ENCODE measurements at places on chromosomes 1 and 21.

- DNase-seq: no peak
These were observed 79.5 kb upstream of the SIPA1L2 start for GRCh38 chr1:232709386-232709785.

DNA sequence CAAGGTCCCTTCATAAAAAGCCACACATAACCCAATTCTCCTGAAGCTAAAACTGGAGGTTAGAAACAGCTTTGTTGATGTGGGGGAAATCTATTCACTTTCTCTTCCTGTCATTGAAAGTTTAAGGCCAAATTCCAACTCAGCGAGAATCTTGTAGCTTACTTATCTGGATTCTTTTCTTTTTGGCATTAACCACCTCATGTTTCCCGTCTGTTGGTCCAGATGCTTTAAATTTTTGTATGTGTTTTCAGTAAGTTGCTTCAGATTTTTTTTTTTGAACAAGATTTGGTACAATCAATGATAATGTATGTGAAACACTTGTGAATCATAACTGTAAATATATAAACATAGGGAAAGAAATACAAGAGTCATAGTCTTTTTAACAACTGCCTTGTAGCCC, 33.7 kb upstream of the NEK7 start:
- DNase-seq: peak; percentile 89

DNA sequence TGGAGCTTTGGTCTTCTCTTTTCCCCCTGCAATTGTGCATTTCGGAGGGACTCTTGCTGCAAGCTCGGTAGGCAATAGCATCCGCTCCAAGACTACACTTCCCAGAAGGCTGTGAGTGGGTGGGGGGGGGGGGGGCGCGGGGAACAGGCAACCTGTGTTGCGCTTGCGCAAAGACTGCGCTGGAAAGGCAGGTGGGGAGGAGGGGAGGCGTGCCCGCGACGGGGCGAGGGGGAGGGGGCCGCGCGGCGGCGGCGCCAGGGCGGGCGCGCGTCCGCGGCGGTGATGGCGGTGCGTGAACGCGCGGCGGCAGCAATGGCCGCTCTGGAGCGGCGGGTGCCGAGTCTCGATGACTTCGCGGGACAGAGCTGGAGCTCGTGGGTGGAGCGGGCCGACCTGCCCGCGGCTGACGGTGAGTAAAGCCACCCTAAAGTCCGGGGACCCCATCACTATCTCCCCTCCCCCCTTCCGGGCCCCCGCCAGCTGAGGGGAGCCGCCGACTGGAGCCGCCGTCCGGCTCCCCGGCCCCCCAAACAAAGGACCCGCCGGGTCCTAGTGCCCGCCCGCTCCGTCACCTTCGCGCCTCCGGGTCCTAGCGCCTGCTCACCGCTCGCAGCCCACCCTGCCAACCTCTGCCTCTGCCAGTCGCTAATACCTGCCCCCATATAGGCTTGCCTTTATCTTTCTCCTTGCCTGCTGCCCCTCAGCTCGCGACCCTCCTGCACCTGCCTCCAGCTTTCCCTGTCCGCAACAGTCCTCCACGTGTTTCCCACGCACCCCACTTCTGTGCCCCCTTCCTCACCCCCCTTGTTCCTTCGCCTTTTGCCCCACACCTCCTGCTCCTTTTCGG, at the start of gene ATXN7L2:
Gene ATXN7L2, plus strand, starts transcription at position 234 of the 847 bp plus-strand sequence. Its CDS starts 49 bp downstream, at position 283.
- peak; percentile 84 for DNase-seq

DNA sequence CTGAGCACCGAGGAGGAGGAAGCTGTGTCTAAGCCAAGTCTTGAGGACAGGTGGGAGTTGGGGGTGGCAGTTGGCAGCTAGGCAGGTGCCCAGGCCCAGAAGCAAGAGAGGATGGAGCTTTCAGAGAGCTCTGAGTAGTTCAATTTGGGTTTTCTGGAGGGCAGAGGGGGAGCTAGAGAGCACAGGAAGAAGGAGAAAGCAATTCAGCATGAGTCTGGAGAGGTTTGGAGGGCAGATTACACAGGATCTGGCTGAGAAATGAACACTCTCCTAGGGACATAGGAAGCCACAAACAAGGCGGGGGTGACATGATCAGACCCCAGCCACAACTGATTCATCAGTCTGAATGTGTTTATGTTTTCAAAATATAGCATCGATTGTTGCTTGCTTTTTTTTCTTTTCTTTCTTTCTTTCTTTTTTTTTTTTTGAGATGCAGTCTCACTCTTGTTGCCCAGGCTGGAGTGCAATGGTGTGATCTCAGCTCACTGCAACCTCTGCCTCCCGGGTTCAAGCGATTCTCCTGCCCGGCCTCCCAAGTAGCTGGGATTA, 23.8 kb downstream of the PTPRF start:
- no peak for DNase-seq

GRCh38 chr1:84504580-84505492, 1.4 kb upstream of the SPATA1 start:
- DNase-seq: peak; percentile 41

- no peak for DNase-seq
These were observed 32.4 kb downstream of the IER5 start for GRCh38 chr1:181120924-181121323.

DNA sequence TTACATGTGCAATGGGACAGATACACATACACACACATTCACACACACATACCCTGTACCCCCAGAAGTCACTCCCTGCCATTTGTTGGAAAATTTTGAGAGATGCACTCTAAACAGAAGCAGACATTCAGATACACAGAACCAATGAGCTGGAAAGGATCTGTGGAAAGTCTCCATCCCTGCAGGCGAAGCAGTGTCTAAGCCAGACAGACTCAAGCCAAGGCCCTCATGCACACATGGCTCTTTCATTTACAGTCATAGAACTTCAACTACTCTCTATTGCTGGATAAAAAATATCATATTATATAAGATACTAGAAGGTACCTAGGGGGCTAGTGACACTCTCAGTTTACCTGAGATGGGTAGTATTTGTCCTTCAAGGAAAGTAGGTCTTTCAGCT, 7.3 kb upstream of the SEC16B start:
- no peak for DNase-seq

- DNase-seq: no peak
These were observed 281.4 kb downstream of the RPS6KC1 start for GRCh38 chr1:213332491-213332890.

DNA sequence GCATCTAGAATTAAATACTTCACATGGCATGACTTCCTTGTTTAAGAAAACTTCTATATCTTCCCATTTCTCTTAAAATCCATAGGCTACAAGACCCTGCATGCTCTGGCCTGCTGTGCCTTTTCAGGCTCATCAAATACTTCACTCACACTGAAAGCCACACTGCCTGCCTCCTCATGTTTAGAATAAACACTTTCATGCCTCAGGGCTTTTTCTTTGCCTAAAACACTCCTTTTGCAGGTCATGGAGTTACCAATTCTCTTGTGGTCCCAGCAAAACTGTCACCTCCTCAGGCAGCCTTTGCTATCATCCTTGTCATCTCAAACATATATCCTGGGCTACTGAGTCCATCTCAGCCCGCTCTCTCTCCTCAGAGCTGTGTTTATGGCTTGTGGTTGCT, 5.5 kb downstream of the SGIP1 start:
- no peak for DNase-seq

DNA sequence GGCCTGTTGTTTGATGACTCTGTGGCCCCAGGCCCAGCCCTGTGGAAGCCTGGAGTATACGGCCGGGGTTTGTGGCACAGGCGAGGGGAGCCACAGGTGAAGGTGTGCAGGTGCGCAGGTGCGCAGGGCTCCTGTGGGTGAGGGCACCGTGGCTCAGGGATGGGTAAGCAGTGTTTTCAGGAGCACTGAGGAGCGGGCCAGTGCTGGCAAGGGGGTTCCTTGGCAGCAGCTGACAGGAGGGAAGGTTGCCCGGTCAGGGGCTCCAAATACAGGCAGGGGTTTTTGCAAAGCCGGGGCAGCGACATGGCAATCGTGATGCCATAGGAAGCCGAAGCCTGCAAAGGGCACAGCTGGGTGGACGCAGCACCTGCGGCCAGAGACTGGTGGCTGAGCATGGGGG, 20.7 kb downstream of the AGPAT3 start:
- no peak for DNase-seq

DNA sequence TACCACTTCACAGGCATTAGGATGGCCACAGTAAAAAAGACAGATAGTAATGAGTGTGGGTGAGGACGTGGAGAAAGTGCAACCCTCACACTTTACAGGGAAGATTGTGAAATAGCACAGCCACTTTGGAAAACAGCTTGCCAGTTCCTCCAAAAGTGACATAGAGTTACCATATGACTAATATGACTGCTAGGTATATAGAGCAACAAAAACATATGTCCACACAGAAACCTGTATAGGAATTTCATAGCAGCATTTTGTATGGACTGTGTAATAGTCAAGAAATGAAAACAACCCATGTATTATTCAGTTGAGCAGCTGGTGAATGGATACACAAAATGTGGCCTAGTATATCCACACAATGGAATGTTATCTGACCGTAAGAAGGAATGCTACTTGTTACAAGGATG, 30.4 kb upstream of the LBR start:
- no peak for DNase-seq

- DNase-seq: peak; percentile 17
These were observed 119.7 kb downstream of the ZNF326 start for GRCh38 chr1:90114521-90115141.

DNA sequence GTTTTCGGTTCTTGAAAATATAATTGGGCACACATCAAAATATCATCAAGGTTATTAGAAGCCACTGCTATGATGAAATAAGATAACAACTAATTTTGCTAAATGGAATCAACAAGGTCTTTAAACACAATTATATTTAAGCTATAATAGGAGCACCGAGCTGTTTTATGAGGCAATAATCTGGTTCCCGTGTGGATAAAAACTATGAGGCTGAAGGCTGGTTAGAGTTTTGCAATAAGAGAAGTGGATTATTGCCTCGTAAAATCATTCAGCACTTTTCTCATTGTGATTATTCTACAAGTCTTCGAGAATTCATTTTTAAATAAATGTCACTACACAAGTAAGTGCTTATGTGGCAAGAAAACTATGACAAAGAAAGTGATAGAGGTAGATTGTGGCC, 975.7 kb upstream of the ADGRL2 start:
- DNase-seq: no peak

- no peak for DNase-seq
These were observed 26.8 kb downstream of the GFI1 start for GRCh38 chr1:92459871-92460320.

DNA sequence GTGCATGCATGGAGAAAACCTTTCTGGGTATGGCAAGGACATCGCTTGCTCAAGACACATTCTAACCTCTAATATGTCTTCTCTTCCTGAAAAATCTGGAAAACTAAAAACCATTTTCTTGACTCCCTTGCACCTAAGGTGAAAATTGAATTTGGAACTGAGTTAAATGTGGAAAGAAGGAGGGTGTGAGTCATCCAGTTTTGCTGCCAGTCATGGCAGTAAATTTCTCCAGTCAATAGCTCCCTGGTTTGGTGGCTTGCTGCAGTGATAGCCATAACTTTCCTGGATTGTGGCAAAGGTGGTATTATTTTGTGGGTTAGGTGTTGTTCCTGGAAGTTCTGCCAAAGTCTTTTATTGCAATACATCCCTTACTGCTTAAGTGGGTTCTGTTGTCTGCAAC, 2.5 kb downstream of the ZCCHC17 start:
- DNase-seq: no peak

GRCh38 chr1:48876330-48876785, 99.7 kb upstream of the BEND5 start:
- DNase-seq: peak; percentile 39

DNA sequence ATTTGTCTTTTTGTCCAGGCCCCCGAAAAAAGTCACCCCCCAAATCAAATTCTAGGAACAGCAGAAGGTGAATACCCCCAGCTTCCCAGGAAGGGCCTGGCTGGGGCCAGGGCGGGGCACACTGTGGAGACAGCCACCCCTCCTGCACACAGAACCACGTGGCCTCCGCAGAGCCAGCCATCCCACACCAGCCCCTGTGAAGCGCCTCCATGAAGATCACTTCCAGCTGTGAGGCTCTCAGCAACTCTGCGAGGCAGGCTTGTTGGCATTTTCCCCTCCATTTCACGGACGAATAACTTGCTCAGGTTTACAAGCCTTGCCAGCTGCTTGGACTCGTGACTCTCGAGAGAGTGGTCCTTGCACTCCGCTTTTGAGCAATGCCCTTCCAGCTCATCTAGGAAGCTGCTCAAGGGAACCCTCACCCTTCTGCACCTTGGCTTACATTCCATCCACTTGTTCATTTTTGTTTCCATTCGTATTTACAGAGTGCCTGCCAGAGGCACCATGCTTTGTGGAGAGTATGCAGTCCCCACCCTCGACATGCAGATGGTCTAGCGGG, 48.2 kb downstream of the SYT6 start:
- no peak for DNase-seq

DNA sequence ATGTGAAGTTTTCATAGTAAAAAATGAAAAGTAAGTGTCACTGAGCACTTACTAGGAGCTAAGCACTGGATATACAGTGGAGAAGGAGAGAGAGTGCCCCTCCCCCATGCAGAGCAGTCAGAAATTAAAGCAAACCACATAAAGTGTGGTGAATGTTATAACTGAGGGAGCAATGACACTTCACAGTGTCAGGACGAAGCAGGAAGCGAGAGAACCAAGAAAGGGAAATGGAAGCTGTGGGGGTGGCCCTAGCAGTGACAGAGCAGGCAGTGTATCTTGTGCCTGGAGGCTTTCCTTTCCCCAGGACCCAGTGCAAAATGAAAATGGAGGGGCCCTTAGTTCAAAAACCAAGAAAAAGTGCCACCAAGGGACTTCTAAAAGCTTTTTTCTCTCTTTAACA, 21.5 kb upstream of the RCAN3 start:
- no peak for DNase-seq

DNA sequence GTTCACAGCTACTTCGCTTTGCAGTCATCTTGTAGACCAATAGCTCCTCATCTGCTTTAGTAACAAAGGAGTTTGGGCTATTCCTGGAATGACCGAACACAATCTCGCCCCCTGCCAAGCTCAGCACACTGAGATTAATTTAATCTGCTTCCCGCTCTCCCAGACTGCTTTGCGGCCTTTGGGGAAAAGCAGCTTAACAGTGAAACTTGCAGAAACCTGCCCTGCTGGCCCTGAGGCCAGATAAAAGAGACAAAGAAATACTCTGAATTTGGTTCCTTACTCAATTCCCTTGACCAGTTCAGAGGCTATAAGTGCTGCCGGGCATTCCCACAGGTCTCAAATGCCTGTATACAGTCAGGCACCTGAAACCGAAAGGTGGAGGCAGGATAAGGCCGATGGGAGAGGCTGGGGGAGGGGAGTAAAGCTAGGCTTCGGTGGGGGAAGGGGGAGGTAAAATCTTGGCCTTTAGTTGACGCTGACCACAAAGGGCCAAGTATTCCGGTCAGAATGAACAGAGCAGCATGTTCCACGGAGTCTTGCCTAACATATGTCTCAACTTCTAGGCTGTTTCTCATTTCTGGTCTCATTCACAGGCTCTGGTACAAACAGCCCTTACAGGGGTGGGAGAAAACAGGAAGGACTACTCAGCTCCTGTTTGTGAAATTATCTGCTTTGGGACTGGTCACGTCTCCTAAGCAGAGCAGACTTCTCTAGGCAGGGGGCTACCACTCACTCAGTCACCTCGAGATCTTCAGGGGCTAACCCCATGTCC, 17.7 kb upstream of the A3GALT2 start:
- DNase-seq: peak; percentile 50

Measured in fibroblast of skin of left quadriceps (primary cell).